ENCODE measurements at places on chromosomes 2 and 18.

DNA sequence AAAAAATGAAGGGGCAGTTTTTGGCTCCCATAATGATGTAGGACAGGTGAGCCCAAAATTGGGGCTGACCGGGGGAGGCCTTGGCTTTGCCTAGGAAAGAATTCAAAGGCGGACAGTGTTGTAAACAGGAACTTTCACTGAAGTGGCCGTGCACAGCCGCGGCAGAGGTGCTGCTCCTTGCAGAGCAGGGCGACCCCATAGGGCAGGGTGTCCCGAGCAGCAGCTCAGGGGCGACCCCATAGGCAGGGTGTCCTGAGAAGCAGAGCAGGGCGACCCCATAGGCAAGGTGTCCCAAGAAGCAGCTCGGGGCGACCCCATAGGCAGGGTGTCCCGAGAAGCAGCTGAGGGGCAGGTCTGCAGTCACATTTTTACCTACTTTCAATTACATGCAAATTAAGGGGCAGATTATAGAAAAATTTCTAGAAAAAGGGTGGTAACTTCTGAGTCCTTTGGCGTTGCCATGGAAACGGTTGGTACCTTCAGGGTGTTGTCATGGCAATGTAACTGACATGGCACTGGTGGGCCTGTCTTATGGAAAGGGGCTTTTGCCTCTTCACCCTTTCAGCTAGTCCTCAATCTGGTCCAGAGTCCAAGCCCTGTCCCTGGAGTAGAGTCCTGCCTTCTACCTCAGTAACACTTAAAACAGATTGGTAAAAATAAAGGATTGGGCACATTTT is 134.5 kb downstream of the FBXO15 start:
- no peak for DNase-seq

- DNase-seq, result no peak
These were observed 294.4 kb upstream of the LRRTM4 start for GRCh38 chr2:77816618-77817017.

- DNase-seq, result no peak
These were observed 340.3 kb downstream of the CELF4 start for GRCh38 chr18:37225279-37225678.

- no peak for DNase-seq
These were observed 55.0 kb downstream of the ANKRD44 start for GRCh38 chr2:197255543-197255942.

- DNase-seq, result no peak
These were observed 321.3 kb upstream of the EPAS1 start for GRCh38 chr2:45975752-45976517.

GRCh38 chr2:133573491-133574162 is 5.4 kb upstream of the NCKAP5 start:
- no peak for DNase-seq

GRCh38 chr18:40109252-40110049 is 1845.6 kb upstream of the PIK3C3 start:
- no peak for DNase-seq

GRCh38 chr2:61463769-61464475 is 7.0 kb downstream of the USP34 start:
- no peak for DNase-seq

- no peak for DNase-seq
These were observed 214.0 kb downstream of the SS18 start for GRCh38 chr18:25876330-25876948.

DNA sequence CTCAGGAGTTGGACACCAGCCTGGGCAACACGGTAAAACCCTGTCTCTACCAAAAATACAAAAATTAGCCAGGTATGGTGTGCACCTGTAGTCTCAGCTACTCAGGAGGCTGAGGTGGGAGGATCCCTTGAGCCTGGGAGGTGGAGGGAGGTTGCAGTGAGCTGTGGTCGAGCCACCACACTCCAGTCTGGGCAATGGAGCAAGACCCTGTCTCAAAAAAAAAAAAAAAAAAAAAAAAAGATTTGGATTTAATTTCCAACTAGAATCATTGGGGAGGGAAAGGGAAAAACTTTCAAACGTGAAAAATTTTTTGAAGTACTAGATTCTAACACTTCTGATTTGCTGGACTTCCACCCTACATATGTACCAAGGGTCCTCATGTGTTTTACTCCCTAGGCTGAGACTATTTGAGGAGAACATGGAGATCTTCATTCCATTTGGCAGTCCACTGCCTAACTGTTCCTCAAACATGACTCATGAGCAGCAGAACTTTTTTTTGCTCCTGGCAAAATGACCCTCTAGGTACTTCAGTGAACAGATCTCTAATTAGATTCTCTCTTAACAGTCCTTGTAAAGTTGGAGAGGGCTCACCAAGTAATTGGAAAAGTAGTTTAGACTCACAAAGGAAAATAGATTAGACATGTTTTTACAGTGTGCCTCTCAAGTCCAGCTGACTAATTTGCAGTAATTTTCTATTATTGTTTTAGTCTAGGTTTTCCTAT is 267.6 kb downstream of the METTL4 start:
- DNase-seq, result no peak

DNA sequence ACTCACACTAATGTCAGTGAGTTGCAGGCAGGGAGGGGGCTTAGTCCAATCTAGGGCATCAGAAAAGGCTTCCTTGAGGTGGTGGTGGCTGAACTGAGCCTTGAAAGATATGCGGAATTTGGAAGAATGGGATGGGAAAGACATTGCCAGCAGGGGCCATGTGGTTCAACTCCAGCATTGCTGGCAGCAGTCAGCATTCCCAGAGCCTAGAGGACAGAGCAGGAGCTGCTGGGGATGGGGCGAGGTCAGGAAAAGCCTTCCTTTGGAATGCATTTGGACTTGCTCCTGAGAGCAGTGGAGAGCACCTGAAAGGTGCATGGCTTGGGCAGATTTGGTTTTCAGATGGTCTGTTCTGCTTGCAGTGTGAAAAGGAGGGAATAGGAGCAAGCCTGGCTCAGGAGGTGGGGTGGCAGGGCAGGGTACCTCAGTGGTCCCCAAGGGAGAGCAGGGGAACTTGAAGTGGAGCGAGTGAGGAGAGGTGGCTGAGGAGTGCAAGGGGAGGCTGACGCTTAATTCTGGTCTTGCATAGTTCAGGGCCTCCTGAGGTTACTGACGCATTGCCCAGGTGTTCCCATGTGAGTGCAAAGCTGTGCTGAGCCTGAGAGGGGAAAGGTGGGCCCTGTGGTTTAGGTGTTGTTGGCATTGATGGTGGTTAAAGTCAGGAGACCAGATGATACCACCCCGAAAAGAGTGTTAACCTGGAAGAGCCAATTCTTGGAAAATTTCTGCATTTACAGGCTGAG is 112.1 kb upstream of the MGAT5 start:
- DNase-seq, result no peak

GRCh38 chr2:119683074-119683712 is 4.2 kb downstream of the TMEM177 start:
- DNase-seq, result no peak

GRCh38 chr2:58899692-58900091 is 658.6 kb upstream of the FANCL start:
- no peak for DNase-seq

GRCh38 chr2:1407950-1408675 is 5.2 kb upstream of the TPO start:
- peak; percentile 34 for DNase-seq

DNA sequence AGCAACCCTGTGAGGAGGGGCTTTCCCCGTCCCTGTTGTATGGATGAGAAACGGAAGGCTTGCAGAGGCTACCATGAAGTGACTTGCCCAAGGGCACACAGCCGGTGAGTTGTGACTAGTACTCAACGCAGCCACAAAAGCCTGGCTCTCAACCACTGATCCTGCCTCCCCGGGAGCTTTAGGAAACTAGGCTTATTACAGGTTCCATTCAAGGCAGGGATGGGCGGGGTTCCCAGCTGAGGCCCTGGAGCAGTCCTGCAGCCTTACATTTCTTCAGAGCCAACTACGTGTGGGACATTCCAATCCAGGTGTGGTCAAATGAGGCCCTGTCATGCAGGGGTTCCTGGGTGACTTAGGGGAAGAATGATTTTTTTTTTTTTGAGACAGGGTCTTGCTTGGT is 59.6 kb downstream of the MEX3C start:
- peak; percentile 3 for DNase-seq

GRCh38 chr2:217868911-217869334 is 133.9 kb downstream of the TNS1 start:
- no peak for DNase-seq

- no peak for DNase-seq
These were observed 87.8 kb upstream of the EML6 start for GRCh38 chr2:54635554-54636152.

- DNase-seq, result no peak
These were observed 151.5 kb upstream of the PKDCC start for GRCh38 chr2:41896186-41896846.

DNA sequence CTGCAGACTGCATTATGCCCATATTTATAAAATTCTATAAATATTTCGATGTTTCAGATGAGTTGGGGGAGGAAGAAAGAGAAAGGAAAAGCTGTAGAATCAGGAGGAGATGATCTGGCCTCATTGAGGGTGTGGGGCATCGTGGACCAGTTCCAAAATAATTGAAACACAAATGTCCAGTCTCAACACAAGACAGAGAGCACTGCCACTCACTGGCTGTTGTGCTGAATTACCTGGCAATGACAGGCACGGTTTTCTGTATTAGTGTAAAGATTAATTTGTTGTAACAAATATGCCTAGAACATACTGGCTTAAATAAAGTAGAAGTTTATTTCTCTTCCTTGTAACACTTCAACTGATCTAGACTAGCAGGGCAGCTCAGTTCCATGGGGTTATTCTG is 24.1 kb downstream of the POLE4 start:
- DNase-seq, result no peak

DNA sequence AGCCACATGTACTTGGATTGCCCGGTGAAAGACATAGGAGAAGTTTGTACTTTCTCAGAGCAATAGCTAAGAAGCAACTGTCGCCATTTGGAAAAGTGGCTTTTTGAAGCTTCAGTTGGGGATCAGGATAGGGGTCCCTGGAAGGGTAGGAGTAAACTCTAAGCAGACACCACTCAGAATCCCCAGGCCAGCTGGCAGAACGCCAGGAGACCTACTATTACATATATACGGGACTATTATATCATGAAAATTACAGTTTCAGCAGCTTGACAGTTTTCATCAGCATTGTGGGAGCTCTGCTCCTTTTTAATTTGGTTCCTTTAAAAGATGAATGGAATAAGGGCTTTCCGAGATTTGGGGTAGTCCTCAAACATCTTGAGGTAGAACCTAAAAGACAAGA is 54.9 kb downstream of the SRD5A2 start:
- no peak for DNase-seq

- no peak for DNase-seq
These were observed 22.9 kb upstream of the DARS1 start for GRCh38 chr2:136008205-136008865.
